ENCODE measurements at places on chromosomes 7 and 10. TPM values are rescaled to one million over a fixed set of nuclear protein-coding genes. Genes with fewer than 3 reads are reported as not detected.

AMZ1 gene
- 2.3 TPM for total RNA-seq

GATA3 gene
- 0.28 TPM for total RNA-seq

SUMF2 gene
- 125 TPM for total RNA-seq

NKX2-3 gene
- not detected for total RNA-seq

TMEM26 gene
- total RNA-seq = 6.0 TPM

LIPM gene
- total RNA-seq = not detected

MOGAT3 gene
- total RNA-seq = not detected

SFMBT2 gene
- 23.8 TPM for total RNA-seq

GRCh38 chr7:159370-160270 lies 32.8 kb upstream of the FAM20C start:
- no peak for DNase-seq

DNA sequence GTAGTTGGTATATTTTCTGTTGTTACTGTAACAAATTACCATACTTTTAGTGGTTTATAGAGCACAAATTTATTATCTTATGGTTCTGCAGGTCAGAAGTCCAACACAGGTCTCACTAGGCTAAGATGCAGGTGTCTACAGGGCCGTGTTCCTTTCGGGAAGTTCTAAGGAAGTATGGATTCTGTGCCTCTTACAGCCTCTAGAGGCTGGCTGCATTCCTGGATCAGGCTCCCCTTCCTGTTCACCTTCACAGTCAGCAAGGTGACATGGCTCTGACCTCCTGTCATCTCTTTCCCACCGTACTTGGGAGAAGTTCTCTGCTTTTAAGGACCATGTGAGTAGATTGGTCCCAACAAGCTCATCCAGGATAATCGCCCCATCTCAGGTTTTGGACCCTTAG lies 37.3 kb downstream of the BMPR1A start:
- no peak for DNase-seq

- no peak for DNase-seq
These were observed 6.5 kb upstream of the CHST3 start for GRCh38 chr10:71957546-71958275.

GRCh38 chr7:124532166-124532565 lies 233.4 kb downstream of the GPR37 start:
- DNase-seq = no peak

- no peak for DNase-seq
These were observed 6.0 kb downstream of the POLM start for GRCh38 chr7:44076101-44076895.

GRCh38 chr10:131653140-131653539 lies 247.7 kb upstream of the PPP2R2D start:
- no peak for DNase-seq

- DNase-seq = no peak
These were observed 15.5 kb downstream of the ARMH3 start for GRCh38 chr10:102040305-102041050.

- DNase-seq = no peak
These were observed 45.8 kb upstream of the DNAH11 start for GRCh38 chr7:21497072-21497471.

DNA sequence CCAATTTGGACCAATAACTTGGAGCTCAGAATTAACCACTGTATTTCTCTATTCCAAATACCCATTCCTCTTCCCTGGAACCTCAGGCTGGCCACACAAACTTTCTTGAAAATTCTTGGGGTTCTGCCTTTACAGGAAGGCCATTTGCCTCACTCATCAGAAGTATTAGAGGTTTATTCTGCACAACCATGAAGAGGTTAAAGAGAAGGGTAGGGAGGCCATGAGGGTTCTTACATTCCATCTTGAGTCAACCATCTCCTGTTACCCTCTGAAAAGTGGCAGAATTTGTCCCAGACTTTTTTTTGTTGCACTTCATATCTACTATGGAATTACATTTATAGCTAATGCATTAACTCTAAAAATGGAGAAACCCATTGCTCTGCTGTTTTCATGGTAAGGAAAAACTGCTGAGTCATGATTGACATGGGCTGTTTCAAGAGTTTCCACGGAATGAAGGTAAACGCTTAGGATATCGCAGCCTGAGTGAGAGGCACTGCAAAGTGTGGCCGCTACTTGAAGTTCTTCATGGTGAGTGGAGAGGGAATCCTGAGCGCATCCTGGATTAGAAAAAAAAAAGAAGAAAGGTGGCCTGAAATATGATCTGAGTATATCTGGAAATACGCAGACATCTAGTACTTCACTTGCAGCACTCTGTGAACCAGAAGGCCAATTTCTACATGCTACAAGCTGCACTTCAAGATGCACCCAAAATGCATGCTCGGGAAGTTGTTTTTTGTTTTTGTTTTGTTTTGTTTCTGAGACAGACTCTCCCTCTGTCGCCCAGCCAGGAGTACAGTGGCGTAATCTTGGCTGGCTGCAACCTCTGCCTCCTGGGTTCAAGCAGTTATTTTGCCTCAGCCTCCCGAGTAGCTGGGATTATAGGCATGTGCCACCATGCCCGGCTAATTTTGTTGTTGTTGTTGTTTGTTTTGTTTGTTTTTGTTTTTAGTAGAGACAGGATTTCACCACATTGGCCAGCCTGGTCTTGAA lies 83.7 kb downstream of the KIAA1217 start:
- no peak for DNase-seq

- no peak for DNase-seq
These were observed 153.5 kb downstream of the NRP1 start for GRCh38 chr10:33180921-33181320.

DNA sequence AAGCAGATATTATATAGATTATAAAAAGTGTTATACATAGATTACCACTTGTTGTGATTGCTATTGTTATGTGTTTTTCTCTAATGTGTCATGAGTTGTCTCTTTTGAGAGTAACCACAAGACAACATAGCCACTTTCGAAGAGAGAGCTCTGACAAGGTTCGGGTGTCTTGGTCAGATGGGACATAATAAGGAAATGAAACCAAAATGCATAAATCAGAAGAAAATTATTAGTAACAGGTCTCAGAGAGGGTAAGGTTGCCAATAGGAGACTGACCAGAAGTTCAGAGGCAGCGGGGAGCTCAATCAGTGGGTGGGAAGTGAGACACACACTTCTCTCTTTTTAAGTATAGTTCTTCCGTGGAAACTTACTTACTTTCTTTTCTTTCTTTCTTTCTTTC lies 639.2 kb upstream of the POT1 start:
- DNase-seq = no peak

DNA sequence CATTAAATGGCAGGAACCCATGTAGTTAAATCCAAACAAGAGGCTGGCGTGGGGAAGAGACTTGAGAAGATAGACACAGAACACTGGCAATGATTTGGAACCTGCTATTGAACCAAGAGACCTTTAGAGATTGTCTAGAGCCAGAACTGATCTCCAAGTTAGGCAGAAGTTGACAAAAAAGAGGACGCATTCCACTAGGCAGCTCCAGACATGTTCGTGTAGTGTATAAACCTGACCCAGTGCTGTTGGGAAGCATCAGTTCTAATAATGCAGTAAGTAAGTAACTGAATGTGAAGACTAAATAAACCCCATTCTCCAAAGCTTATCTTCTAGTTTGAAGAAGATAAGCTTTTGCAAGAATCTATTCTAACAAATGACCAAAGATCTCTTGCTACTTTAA lies 50.8 kb downstream of the AP3M1 start:
- no peak for DNase-seq

DNA sequence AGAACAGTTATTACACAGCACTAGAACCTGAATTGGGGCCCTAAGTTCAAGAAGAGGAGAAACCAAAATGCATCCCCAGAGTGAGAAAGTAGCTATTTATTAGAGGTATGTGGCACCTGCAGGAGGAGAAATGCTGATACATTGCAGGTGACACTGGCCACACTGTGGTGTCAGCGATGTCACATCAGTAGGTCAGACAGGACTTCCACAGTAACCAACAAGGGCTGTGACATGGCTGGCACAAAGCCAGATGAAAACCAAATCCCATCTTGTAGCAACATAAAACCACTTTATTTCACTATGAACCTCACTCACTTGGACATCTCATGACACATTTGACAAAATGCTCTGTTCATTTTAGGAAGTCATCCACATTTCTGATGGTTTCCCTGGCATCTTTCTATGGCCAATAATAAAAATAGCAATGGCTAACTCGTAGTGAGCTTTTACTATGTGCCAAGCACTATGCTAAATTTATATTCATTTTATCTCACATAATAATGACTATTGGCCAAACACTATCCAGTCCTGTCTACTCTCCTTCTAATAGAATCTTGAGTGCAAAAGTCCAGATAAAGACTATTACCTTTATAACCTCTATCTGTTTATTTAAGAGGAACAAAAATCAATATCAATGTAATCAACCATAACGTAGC lies 154.2 kb downstream of the TSPAN12 start:
- DNase-seq = no peak

GRCh38 chr7:37062560-37062859 lies 338.2 kb upstream of the AOAH start:
- no peak for DNase-seq

DNA sequence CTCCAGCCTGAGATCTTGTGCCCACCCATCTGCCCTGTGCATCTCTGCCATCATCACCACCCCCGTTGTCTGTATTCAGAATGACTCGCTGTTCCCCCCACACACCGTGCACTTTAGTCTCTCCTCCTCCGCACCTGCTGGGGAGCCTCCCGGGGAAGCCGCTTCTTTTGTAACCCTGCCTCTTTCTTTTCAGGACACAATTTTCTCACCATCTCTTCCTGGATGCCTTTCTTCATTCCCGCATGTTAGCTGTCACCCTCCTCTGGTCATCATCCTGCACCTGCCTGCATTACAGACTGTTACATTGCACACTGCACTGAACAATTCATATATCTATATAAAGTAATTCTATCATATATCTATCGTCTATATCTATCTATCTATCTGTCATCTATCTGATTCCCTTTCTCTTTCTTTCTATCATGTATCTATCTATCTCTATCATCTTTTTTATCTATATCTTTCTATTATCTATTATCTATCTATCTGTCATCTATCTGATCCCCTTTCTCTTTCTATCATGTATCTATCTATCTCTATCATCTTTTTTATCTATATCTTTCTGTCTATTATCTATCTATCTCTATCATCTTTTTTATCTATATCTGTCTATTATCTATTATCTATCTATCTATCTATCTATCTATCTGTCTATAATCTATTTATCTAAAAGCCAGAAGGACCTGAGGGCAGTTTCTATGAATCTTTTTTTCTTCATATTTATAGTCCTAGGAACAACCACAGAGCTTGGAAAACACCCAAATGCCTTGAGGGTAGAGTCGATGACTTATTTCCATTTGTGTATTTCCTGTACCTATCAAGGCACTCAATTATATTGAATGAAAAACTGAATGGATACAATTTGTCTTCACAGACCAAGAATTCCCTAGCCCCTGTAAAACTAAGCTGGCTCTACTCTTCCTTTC lies 642.5 kb downstream of the ACTR3B start:
- no peak for DNase-seq
